ENCODE measurements at places on chromosomes 1 and 21.

DNA sequence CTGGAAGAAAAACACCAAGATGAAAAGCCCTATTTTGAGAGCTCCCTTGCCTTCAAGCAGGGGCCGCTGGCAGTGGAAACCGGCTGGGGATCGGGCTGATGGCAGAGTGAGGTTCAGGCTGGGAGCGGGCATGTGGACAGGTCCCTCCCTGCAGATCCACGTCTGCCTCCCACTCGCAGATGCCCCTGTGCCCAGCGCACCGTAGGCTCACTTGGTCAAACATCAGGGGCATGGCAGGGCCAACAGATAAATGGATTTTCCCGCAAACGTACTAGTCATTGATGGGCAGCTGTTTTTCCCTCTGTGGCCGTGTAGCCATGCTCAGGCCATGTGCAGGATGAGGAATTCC, 6.6 kb upstream of the C1orf174 start:
- DNase-seq, result no peak

DNA sequence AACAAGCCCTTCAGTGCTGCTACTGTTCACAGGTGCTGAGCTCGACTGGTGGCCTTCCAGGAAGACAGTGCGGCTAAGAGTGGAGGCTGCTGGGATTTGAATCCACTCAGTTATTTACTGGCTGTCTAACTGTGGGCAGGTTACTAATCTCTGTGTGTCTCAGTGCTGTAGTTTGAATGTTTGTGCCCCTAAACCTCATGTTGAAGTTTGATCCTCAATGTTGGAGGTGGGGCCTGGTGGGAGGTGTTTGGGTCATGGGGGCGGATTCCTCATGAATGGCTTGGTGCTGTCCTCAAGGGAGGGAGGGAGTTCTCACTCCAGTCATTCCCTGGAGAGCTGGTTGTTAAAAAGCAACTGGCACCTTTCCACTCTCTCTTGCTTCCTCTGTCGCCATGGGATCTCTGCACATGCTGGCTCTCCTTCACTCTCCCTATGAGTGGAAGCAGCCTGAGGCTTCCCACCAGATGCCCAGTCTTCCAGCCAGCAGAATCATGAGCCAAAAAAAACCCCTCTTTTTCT, 334.8 kb downstream of the RPS6KC1 start:
- no peak for DNase-seq

DNA sequence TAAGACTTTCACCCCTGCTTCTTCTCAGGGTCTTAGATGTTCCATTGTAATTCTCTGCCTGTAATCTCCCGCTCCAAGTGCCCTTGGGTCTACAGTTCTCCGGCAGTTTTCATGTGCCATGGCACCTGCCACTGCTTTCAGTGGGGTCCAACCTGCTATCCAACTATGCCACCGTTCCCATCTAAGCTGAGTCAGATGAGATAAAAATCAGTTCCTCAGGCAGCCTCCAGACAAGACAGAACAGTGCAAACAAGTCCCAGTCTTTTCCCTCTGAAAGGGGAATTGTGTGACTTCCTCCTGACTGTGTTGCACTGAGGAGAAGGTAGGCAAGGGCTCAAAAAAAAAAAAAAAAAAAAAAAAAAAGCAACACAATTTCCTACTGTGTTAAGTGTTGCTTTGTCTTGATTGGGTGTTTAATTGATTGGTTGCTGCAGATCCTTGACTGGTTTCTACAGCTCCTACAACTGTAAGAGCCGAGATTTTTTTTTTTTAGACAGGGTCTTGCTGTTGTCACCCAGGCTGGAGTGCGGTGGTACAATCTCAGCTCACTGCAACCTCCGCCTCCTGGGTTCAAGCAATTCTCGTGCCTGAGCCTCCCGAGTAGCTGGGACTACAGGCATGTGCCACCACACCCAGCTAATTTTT, 50.7 kb downstream of the EBNA1BP2 start:
- DNase-seq, result no peak

DNA sequence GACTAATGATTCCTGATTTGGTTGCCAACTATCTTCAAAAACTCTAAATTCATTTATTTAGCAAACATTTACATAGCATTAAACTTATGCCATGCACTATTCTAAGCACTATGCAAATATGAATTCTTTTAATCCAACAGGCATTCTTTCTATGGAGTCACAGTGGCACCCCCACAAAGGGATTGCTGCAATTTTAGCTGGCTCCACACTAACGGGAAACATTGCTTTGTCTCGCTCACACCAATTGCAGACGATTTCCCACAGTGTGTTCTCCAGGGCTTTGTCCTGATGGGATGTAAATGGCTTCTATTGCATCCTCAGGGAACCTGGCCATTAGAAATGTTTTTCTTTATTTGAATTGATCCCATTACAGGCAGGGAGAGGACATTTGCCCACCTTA, 259.1 kb downstream of the BARHL2 start:
- DNase-seq, result no peak

GRCh38 chr1:70353601-70354331, 756 bp downstream of the ANKRD13C start:
- peak; percentile 76 for DNase-seq

DNA sequence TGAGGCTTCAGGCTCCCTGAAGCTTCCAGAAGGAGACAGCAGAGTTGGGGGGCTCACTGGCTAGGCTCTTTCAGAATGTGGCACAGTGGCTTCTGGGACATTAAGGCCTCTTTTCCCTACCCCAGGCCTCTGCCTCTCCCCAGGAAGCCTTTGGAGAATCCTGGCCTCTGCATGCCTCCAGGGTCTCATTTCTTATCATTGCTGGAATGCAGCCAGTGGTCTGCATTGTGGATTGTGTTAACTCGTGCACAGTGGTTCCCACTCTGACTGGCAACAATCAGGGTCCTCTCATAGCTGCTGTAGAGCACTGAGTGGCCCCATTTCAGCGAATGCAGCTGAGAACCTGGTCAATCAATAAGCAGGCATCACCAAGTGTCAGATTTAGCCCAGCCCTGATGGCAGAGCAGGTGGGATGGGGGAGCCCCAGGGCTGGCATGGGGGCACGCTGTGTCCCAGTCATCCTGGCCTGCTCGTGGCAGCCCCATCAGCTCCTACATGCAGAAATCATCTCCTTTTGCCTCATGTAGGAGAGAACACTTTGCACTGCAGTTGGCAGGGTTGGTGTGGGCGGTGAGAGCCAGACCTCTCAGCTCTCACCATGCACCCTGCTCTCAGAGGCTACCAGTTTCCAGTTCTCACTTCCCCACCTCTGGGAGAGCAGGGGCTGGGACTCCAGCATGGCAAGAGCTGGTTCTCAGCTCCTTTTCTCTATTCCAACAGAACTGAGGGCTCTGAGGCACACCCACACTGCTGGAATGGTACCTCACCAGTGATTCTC, 13.4 kb downstream of the ADORA1 start:
- DNase-seq, result no peak

Data from fibroblast of skin of right quadriceps (primary cell).